ENCODE measurements at places on chromosomes 16 and 17.

GRCh38 chr16:90022209-90023077 is 3.2 kb upstream of the DBNDD1 start:
- peak; percentile 62 for DNase-seq

- DNase-seq = no peak
Measured at GRCh38 chr17:5826384-5826783, 242.1 kb upstream of the NLRP1 start.

GRCh38 chr17:7356072-7356549 is 1.2 kb downstream of the TMEM95 start:
- DNase-seq = no peak

DNA sequence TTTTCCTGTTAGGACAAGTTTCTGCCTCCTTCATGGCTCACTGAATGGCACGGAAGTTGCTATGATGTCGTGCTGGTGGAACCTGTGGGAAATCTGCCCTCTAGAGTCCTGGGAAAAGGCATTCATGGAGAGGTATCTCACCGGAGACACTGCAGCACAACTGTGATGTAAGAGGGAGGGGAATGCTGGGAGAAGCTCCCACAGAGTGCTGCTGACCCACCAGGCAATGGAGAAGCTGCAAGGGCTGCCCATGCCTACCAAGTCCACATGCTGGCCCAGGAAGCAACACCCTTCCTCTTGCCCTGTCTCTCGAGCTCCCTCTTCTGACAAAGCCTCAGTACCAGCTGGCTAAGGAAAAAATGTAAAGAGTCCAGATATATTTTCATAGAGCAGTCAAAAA is 45.2 kb upstream of the SLC5A11 start:
- DNase-seq = no peak

DNA sequence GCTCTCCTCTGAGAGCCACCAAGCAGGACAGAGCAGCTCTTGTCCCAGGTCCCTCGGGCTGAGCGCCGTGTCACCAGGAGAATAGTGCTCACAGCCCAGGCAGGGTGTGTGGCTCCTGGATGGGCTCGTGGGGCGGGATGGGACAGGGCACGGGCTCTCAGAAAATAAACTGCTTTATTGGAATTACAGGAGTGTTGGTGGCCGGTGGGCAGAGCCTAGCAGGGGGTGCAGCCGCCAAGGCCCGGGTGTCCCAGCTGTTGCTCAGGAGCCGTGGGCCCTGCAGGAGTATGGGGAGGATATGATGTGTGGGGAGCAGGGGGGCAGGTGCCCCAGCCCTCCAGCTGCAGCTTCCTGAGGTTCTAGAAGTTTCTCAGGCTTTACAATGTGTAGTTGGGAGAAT is 17.1 kb downstream of the TELO2 start:
- DNase-seq = no peak

DNA sequence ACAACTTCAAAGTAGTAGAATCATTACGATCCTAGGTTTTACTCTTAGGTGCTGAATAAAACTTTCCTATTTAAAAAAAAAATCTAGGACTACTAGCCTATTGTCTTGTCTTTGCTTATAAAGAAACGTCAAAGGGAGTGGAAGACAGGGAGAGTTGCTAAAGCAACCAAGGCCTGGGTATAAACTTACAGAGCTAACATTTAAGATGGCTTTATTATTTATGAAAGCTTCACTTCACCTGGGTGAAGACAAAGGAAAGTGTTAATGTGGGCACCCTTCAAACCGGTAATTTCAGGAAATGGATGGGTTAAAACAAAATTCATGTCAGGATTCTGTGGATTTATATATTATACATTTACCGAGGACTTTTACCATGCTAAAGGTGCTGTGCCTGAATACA is 2.5 kb downstream of the DUSP14 start:
- no peak for DNase-seq

- no peak for DNase-seq
Measured at GRCh38 chr16:2675714-2676113, 6.6 kb upstream of the KCTD5 start.

- DNase-seq = no peak
Measured at GRCh38 chr17:49798182-49798581, 9.7 kb downstream of the KAT7 start.

DNA sequence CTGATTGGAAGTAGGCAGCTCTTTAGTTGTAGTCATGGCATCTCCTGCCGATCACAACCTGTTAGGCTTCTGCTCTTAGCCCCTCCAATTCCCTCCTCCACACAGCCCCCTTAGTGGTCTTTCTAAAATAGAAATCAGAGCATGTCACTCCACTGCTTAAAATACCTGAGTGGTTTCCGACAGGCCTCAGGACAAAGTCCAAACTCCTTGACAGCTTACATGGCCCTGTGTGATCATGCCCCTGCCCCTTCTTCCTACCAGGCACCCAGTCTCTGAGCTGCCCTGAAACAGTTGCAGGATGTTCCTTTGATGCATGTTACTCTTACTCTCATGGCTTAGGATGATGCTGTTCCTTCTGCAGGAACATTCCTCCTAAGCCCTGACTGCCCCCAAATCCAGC is 147.3 kb downstream of the AATF start:
- DNase-seq = no peak

- no peak for DNase-seq
Measured at GRCh38 chr17:79944821-79945391, 90.8 kb downstream of the TBC1D16 start.

DNA sequence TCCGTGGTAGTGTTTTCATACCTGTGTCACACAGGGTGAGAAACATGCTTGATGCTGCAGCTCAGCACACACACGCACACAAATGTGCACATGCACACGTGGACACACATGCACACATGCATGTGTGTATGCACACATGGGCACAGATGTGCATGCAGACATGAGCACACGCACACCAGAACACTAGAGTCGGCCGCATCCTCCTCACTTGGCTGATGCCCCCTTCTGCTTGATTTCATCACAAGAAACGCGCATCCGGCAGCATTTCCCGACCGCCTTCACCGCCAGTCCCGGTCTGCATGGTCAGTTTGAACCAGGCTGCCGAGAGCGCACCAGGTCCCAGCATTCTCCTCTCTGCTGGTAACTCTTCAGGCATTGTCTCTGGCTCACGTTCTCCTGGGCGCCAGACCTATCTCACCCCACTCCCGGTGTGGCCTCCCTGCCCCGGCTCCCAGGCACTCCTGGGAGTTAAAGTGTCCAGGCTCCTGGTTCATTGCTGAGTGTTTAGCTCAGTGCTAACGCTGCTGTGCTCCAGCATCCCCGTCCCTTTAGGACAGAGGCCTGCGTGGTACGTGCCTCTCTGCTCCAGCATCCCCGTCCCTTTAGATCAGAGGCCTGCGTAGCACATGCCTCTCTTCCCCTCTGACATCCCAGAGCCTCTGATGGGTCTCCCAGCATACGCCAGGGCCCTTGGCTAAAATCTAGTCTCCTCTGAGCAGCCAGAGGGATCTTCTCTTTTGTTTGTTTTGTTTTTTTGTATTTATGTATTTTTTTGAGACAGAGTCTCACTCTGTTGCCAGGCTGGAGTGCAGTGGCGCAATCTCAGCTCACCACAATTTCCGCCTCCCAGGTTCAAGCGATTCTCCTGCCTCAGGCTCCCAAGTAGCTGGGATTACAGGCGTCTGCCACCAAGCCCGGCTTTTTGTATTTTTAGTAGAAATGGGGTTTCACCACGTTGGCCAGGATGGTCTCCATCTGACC is 16.0 kb downstream of the BAIAP2 start:
- no peak for DNase-seq

DNA sequence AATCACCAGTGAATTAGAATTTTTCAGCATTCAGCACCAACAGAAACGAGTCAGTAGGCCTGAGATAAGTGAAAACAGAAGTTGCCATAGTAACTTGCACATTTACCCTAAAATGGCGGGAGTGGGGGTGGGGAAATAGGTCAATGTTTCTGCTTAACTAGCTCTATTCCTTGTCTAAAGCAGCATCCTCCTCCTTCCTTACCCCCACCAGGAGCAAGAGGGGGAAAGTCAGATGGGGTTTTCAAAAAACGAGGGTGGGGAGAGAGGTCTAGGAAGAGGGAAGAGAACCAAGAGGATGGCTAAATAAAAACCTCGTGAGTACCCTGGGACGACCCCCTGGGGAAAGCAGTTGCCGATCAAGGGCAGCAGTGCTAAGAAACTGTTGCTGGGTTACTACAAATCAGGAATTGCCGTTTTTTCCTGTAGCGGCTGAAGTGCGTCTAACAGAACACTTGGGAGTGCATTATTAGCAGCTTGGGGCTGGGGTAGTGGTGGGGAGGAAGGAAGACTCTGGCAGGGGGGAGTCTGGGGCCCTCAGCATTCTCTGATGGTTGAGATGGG is 34.4 kb upstream of the MNT start:
- DNase-seq = no peak

DNA sequence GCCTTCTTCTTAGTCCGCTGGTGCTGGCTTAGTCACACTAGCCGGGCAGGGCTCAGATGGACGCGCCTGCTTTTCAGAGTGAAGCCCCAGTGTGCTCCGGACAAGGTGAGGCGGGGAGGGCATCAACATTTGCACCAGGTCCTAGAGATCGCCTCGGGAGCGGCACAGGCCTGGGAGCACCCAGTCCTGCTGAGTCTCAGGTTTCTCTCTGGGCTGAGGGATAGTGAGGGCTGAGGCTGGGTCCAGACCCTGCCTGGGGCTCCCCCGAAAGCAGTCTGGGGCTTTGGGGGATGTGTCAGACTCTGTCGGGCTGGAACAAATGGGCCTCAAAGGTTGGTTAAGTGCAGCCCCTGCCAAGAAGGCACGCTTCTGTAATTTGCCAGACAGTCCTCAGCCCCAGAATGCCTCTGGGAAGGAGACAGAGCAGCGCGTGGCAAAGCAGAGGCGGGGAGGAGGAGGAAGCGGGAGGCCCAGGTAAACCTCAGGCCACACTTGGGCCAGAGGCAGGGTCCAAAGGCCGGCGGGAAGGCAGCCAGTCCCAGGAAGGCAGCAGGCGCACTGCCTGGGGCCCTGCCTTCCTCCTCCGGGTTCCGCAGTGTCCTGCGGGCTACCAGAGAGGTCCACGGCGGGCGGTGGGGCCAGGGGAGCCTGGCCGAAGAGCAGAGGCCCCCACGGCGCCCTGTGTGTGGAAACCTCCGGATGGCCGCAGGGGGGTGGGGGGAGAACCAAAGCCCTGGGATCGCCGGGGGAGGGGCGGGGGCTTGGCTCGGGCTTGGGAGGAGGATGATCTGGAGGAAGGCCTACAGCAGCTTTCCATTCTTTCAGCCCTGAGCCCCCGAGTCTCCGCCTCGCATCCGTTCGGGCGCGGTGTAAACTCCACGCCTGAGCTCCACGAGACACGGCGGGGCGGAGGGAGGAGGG is 39.5 kb upstream of the ATP2A3 start:
- DNase-seq = no peak

DNA sequence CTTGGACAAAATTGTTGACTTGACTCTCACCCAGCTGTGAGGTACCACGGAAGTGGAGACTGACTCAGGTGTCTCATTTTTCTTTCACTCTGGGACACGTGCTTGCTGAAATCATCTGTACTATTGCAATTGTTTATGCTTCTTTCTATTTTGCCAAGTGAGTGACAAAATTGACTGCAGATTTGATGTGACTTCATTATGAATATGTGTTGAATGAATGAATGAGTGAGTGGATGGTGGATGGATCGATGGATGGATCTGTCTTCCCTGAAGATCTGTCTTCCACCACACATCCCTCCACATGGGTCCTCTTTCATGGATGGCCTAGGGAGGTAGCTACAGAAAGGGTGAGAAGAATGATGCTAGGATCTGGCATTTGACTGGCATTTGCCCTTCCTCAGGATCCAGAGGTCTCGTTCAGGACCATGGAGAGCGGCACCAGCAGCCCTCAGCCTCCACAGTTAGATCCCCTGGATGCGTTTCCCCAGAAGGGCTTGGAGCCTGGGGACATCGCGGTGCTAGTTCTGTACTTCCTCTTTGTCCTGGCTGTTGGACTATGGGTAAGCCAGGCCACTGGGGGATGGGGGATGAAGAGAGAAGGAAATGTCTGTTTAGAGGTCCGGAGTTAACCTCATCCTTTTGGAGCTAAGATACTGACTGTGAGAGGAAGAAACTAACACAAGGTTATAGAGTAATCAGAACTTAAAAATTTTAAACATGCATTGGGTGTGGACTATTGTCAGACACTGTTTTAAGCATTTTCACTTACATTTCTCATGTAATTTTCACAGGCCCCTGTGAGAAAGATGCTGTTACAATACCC is 12.7 kb downstream of the SLC5A11 start:
- no peak for DNase-seq

GRCh38 chr16:228151-228851 is 948 bp downstream of the LUC7L start:
- DNase-seq = no peak

GRCh38 chr16:75805946-75806345 is 79.7 kb upstream of the CPHXL start:
- DNase-seq = no peak

GRCh38 chr17:48981927-48982539 is 13.6 kb upstream of the GIP start:
- no peak for DNase-seq

- no peak for DNase-seq
Measured at GRCh38 chr17:74516561-74517328, 14.5 kb downstream of the CD300LB start.

GRCh38 chr17:51050291-51051033 is 70.2 kb downstream of the SPAG9 start:
- DNase-seq = no peak

DNA sequence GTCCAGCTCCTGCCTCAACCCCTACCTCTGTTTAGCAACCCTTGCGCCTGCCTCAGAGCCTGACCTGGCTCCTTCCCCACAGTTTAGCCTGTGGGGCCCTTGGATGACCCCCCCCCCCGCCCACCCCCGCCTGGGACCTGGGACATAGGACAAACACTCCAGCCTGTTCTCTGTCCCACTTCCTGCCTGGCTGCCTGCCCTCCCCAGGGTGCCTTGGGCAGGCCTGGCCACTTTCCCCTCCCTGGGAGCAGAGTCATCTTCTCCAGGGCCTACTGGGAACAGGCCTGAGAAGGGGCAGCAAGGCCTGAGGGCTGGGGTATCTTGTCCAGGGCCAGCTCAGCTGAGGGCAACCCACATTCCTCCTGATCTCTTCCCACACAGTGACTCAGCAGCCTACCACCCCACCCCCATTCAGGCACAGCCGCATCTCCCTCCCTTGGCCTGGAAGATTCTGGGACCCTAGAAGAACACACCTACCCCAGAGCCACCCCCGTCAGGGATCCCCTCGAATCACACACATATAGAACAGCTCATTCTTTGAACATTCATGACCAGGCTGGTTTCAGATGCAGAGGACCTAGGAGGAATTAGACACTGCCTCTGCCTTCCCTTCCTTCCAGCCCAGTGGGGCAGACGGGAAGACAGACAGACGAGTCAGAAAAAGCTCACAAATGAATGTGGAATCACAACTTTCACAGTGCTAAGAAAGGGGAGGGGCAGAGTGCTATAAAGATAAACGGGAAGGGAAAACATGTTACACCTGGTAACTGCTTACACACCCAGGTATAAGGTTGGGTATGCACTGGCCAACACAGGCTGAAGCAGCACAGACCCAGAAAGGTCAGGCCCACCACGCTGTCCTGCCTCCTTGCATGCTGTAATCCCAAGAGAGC is 6.0 kb downstream of the FHOD1 start:
- no peak for DNase-seq

DNA sequence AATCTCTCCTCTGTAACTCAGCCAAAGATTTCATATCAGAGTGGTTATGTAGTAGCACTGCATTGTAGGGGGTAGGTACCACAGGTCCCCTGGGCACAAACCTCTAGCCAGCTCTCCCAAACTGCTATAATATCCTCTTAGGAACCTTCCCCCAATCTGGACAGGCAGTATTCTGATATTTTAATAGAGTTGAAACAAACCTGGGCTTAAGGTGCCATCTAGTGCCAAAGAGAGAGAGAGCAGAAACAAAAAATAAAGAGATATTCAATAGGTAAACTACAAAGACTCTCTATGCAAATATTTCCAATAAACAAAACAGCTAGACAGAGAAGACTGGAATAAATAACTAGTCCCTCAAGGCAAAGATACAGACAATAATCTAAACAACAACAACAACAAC is 1070.0 kb downstream of the CDH11 start:
- peak; percentile 32 for DNase-seq

GRCh38 chr16:68860978-68861892 is 17.9 kb downstream of the TANGO6 start:
- DNase-seq = no peak

All from NCI-H524 treated with DMSO at 0.1 percent for 48 hours (cell line).